Astrocyte of the spinal cord (primary cell): ENCODE measurements at places on chromosomes 3 and 15.
A peak's percentile ranks its signal among the peaks of the same experiment; 100 is the strongest.

- no peak for DNase-seq
Measured at GRCh38 chr15:66131200-66131599, 122.3 kb downstream of the MEGF11 start.

GRCh38 chr3:42720126-42720525 lies 17.5 kb upstream of the HHATL start:
- DNase-seq: no peak

DNA sequence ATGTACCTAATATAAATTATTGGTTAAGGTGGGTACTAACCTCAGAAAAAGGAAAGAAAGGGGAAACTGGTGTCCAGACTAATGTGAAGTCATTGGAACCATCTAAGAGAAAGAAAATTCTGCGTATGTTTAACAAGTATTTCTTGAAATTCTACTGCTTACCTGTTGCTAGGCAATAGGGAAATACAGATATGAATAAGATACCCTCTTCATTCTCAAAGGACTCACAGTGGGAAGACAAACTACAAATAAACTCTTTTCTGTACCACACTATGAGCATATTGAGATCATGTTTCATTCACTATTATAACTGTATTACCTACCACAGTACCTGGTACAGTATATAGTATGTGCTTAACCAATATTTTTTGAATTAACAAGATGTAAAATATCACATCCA lies 140.5 kb upstream of the MLF1 start:
- peak; percentile 3 for DNase-seq

DNA sequence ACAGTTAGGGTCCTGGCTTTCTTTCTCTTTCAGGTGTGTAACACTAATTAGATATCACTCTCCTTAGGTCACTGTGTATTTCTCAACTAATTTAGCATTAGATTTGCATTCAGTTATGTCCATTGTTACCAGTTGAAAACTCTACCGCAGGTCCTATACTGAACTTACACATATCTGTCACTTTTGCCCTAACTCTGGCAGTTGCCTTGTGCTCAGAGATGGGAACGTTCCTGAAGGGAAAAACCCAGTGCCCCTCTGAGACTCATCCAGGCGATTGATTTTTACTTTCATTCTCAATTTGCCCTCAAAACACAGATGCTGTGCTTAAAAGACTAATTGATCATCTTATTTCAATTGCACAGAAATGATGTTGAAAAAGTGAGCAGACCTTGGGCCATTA lies 249.1 kb downstream of the ALCAM start:
- no peak for DNase-seq

- DNase-seq: no peak
Measured at GRCh38 chr3:26591926-26592325, 30.6 kb upstream of the LRRC3B start.

GRCh38 chr3:42424911-42425310 lies 14.5 kb upstream of the LYZL4 start:
- no peak for DNase-seq

- no peak for DNase-seq
Measured at GRCh38 chr3:172869784-172870518, 119.4 kb downstream of the ECT2 start.

GRCh38 chr3:66053550-66054094 lies 14.9 kb upstream of the MAGI1 start:
- DNase-seq: no peak

GRCh38 chr3:122081543-122082247 lies 26.5 kb downstream of the CD86 start:
- DNase-seq: no peak

DNA sequence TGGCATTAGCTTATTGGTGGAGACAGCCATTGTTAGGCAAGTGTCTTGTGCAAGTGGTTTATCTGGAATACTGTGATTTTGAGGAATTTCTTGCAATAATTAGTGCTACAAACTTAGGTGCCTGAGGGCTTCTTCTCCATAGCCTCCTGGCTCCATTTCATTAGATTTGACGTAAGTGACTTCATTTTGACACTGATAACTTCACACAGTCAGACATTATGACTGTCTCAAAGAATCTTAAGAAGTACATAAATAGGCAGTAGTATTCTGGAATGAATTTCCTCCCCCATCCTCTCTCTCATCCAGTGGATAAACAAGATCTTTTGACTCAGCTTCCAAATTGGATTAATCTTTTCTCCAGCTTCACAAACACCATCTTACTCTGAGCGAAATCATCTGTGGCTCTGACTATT lies 19.0 kb downstream of the ARL14 start:
- no peak for DNase-seq

DNA sequence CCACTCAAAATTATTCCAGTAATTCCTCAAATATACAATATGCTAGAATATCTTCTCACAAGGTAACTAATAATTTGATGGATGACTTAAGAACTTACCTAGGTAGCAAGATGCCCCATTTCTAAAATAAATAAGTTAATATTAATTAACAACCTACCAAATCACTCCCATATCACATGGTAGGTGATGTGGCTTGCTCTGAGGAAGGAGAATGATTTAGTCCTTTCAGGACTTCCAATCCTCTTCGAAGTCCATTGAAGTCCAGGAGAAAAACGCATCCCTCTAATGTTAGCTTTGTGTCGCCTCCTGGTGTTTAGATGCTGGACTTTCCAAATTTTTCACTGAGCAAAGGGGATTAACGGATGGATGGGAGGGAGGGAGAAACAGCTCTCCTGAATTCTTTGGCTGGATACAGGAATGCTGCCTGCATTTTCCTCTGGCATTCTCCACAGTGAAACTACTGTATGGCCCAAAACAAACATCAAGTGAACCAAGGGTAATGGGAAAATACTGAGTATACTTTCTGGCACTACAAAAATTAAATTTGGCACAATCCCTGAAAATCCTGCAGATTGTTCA lies 58.6 kb downstream of the PRICKLE2 start:
- no peak for DNase-seq

- no peak for DNase-seq
Measured at GRCh38 chr15:101499863-101500713, 10.6 kb upstream of the PCSK6 start.

GRCh38 chr15:98127586-98127985 lies 167.1 kb downstream of the ARRDC4 start:
- DNase-seq: no peak

GRCh38 chr3:179560791-179561190 lies 1.9 kb upstream of the ACTL6A start:
- DNase-seq: no peak

DNA sequence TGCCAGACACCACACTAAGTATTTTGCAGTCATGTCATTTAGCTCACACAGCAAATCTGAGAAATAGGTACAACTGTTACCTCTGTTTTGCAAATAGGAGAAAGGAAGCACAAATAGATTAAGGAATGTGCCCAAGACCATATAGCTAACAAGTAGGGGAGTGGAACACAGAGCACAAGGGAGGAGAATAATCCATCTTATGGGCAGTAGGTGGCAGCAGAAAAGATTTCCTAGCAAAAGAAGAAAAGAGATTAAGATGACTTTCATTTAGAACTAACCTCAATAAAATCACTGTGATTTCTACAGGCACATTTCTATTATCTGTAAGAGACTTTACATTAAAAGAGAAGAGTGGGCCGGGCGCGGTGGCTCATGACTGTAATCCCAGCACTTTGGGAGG lies 49.1 kb downstream of the NR1I2 start:
- DNase-seq: no peak

DNA sequence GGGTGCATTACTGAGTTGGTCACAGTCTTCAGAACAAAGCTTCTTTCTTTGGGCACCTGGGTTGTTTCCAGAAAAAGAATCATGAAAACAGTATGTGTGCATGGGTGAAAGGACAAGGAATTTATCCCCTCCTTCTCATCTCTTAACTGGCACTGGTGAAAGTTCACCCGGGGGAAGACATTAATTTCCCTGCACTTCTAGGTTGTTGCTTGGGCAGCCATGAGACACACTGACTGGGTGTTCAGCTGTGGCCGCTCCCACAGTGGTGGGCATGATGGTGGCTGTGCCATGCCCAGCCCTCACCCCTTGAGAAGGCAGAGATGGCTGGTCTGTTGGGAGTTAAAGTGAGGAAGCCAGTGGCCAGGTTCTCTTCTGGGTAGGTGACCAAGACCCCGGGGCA lies 16.6 kb upstream of the KY start:
- DNase-seq: no peak

GRCh38 chr3:138254216-138254615 lies 67.1 kb downstream of the ARMC8 start:
- DNase-seq: no peak

GRCh38 chr3:129577925-129578786 lies 28.3 kb downstream of the PLXND1 start:
- DNase-seq: no peak

- DNase-seq: no peak
Measured at GRCh38 chr3:1979961-1980615, 118.6 kb upstream of the CNTN4 start.

DNA sequence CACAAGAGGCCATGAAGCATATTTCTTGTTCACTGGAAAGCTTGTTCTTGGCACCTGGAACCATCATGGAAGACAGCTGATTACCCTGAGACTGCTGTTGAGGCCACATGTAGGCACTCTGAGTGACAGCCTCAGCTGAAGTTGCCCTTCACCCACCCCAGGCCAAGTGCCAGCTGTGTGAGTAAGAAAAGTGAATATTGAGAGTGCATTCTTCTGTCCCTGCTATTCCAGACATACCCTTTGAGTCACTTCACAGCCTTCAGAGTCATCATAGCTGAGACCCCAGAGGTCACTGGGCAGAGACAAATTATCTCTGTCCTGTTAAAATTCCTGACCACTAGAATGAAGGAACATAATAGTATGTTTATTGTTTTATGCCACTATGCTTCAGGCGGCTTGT lies 79.6 kb downstream of the NFKBIZ start:
- peak; percentile 67 for DNase-seq

DNA sequence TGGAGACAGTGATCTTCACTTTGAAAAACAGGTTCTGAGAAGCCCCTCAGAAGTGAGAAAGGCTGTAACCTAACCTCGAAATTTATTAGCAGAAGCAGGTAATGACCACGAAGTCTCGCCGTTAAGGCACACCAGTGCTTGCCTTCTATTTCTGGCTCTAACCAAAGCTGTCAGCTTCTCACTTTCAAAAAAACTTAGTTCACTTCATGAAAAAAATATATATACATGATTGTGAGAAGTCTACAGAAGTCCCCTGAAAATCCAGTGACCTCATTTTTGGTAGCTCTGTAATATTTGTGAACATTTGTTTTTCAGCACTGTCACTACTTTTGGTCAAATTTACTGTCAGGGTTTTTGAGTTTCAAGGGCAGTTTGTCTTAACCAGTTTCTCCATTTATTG lies 19.1 kb upstream of the AKAP13 start:
- DNase-seq: no peak

DNA sequence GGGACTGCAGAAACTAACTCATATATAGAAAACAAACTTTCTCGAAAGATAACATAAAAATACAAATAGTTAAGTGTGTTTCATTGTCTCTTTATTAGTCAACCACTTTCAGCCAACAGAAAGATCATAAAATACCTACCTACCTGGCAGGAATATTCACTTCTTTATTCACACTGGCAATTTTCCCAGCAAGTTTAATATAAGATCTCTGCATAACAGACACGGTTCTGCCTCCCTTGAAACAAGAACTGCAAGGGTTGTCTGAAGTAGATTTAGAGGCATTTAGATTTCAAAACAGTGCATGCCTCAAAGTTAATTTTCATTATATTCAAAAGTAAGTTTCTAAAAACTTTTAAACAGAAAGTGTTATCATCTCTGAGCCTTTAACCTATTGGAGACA lies 7.1 kb downstream of the NPTN start:
- DNase-seq: no peak

GRCh38 chr3:41920406-41920965 lies 41.4 kb downstream of the ULK4 start:
- no peak for DNase-seq

GRCh38 chr3:64644483-64644882 lies 43.3 kb downstream of the ADAMTS9 start:
- DNase-seq: no peak

DNA sequence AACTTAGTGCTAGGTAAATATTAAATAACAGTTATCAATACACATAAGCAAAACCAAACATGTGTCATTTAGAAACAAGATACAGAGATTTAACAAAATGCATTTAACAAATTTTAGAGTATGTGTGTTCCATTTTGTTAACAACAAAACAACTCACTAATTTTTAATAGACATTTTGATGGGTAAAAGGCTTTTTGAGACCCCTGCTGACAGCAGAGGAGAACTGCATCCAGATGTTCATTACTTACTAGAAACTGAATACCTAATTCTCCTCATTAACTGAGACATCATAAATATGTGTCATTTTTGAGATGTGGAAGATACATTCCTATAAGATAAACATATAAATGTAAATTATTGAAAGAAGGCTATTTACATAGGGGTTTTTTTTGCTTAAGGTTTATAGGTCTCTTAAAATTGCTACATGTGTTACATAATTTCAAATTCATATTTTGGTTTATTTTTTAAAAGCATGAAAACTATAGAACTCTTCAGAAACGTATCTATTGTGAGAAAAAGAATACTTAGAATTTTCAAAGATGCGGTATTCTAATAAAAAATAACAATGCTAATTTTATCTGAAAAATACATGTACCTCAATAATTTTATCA lies 1009.8 kb downstream of the TUSC7 start:
- DNase-seq: peak; percentile 46

DNA sequence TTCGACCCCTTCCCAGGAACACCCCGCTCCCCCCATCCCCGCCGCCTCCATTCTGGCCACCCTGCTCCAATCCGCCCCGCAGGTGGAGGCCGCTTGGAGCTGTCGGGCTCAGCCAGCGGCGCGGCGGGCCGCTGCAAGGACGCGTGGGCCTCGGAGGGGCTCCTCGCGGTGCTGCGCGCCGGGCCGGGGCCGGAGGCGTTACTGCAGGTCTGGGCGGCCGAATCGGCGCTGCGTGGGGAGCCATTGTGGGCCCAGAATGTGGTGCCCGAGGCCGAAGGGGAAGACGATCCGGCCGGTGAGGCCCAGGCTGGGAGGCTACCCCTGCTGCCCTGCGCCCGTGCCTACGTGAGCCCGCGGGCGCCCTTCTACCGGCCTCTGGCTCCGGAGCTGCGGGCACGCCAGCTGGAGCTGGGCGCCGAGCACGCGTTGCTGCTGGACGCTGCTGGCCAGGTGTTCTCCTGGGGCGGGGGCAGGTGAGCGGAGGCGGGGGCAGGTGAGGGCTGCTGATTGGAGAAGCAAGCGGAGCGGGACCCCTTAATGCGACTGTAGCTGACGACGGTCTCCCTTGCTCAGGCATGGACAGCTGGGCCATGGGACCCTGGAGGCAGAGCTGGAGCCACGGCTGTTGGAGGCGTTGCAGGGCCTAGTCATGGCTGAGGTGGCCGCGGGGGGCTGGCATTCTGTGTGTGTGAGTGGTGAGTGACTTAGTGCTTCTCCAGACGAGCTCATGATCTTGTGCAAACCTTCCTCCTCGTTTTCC lies 2.5 kb downstream of the RCCD1 start:
- peak; percentile 41 for DNase-seq

- peak; percentile 83 for DNase-seq
Measured at GRCh38 chr15:85402195-85402881, 21.9 kb downstream of the AKAP13 start.

DNA sequence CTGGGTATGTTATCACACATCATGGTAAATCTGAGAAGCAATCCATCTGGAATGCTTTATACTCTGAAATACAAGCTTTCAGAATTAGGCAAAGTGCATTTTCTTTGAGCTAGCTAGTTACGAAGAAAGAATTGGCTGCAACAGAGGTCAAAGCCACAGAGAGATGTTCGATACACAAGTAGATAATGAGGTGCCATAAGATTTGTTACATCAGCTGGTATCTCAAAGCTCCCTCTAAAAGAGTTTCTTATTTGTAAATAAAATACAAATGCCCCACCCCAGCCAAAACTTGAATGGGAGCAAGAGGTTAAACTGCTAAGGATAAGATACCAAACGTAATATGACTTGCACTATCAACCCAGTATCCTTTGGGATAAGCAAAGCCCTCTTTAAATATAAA lies 84.0 kb upstream of the SLCO3A1 start:
- DNase-seq: no peak

- no peak for DNase-seq
Measured at GRCh38 chr3:73291541-73291940, 230.1 kb downstream of the EBLN2 start.
